ENCODE measurements at places on chromosomes 4 and X.

DNA sequence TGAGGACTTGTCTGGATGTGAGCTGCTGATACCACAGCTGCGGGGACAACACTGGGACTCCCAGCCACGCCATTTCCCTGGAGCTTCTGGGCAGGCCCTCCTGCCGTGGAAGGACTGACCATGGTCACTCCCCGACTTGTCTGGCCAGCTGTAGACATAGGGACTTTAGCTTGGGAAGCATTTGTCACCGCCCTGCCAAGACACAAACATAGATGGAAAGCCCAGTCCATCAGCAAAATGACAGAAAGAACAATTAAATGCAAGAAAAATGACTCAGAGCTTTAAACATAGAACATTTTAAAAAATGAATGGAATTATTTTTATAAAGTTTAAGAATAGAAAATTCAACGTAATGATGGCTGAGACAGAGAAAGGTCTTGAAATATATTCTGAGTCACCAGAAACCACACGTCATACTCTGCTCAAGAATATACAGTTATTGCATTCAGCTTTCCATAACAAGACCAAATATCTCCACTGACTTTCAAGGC is 107.6 kb upstream of the CBR4 start:
- DNase-seq = no peak

DNA sequence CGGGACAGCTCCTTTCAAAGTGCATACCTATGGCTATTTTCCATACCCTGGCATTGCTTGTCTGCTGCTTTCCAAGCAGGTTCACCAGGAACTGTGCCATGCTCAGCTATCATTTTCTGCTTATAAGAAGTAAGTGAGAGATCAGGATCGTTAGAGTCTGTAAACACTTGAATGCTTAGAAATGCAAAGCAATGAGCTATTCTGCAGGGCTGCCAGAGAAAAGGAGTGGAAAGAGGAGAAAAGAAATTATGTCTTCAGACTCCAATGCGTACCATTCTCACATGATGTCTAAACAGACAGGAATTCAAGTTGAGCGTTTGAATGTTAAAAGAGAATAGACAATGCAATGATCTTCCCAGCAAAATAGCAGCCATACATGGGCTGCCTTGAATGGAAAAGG is 245.5 kb upstream of the SLC7A11 start:
- no peak for DNase-seq

DNA sequence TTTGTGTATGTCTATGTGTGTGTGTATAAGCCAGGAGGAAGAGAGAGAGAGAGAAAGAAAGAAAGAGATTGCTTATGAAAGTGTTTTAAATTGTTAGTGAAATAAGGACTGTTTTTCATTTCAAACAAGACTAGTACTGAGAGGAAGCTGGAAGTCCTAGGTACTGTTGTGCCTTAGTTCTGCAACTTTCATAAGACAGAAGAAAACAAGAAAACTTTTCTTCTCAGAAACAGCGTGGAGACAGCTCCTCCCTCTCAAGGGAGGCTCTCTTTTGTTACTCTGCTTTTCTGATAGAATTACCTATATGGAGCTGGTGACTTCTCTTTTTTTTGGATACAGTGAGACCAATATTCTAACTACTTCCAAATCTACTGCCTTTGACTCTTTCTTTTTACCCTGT is 62.5 kb downstream of the BANK1 start:
- no peak for DNase-seq

DNA sequence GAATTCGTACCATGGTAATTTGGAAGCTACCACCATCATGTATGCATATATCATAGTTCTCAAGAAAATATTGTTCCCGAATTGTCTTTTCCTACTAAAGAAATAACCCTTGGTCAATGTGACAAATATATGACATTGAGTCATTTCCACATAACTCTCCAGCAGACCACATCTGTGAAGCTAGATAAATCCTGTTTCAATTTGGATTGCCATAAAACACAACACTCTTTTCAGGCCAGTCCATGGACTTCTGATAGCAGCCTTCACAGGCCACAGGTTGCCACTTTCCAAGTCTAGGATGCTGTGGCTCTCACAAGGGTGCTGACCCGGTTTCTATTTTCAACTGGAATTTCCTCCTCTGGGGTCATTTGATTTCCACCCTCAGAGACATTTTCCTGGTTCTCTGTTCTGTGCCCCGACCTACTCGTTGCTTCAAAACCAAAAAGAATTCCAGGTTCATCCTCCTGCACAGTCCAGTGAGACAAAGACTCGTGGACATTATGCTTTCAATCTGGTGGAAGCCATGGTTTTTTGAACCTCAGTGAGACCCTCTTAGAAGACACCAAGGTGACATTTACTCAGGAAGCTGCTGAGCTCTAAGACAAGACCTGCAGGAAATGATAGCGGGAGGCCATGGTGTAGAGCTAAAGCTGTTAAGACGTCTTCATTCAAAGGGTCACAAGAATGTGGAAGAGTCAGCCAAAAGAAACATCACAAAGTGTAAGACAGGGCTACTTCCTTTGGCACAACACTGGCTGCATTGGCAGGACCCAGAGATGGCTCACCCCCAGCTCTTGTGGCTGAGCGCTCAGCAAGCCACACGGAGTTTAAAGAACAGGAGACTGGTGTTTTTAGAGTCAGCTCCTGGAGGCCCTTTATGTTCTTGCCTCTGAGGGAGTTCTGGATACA is 119.8 kb downstream of the AMELX start:
- no peak for DNase-seq

DNA sequence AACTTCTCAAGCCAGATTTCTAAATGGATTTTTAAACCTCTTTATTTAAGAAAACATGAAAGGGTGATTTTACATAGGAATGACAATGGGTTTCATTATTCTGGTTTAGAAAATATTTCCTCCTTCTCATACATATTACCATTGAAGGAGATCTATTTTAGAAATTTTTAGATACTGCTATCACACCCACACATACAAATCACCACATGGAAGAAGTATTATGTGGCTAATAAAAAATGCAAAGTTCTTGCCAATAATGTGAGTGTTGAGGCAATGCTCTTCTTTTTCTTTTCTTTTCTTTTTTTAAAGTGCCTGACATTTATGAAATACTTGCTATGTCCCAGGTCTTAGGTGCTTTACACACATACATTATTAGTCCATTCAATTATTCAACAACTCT is 6.8 kb downstream of the STAP1 start:
- no peak for DNase-seq

GRCh38 chr4:110631584-110632505 is 9.0 kb upstream of the PITX2 start:
- DNase-seq = peak; percentile 92

DNA sequence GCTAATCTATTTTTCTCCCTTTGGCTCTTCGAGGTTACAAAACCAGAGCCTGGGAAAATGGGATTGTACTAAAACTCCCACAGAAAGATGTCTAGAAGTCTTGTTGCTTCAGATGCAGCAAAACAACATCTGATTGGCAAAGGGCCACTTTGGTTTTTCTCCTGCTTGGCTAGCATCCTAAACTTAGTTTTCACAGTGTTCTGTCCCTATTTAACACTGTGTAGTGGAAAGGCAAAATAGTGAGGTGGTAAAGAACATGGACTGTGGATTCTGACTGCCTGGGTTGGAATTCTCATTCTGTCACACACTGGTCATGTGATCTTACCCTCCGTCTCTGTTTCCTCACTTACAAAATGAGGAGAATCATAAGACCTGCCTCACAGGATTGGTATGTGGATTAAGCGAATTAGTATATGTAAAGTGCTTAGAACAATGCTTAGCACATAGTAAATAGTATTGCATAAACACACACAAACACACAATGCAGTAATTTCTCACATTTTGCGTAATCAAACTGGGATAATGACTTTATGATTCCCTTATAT is 23.5 kb downstream of the TIGD2 start:
- DNase-seq = peak; percentile 5

GRCh38 chrX:85994228-85994627 is 53.1 kb downstream of the CHM start:
- DNase-seq = peak; percentile 45

- no peak for DNase-seq
Measured at GRCh38 chr4:3391422-3391821, 50.3 kb upstream of the HGFAC start.

DNA sequence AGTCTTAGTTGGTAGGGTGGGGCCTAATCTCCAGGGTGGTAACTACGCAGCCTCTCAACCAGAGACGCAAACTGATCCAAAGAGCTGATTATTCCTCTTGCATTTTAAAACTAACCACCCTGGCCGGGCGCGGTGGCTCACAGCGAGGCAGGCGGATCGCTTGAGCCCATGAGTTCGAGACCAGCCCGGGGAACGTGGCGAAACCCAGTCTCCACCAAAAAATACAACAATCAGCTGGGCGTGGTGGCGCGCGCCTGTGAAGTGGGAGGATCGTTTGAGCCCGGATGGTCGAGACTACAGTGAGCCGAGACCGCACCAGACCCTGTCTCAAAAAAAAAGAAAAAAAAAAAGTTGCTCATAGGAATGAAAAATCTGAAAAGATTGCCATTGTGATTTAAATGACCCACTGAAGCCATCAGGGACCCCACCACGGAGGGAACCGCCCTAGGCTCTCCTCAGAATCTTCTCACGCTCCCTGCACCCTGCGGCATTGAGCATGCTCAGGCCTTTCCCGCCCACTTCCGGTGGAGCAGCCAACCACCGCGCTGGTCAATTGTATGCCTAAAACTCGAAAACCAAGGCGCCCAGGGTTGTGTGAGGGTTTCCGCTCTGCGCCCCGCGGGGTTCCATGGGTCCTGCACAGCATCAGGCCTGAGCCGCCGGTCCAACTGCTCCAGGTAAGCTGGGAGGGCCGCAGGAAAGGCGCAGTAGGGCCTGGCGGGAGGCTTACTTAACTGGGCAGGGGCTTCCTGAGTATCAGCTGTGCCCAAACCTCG is at the start of gene TRIM60:
Gene TRIM60, plus strand, starts transcription at position 564 of the 776 bp plus-strand sequence. CDS start 8,074 bp downstream, outside the sequence.
- no peak for DNase-seq

GRCh38 chr4:23874536-23874901 is 15.3 kb downstream of the PPARGC1A start:
- no peak for DNase-seq

- DNase-seq = no peak
Measured at GRCh38 chrX:150602296-150602695, 33.9 kb downstream of the MTM1 start.

GRCh38 chr4:122798101-122798500 is 28.5 kb upstream of the FGF2 start:
- DNase-seq = peak; percentile 92

DNA sequence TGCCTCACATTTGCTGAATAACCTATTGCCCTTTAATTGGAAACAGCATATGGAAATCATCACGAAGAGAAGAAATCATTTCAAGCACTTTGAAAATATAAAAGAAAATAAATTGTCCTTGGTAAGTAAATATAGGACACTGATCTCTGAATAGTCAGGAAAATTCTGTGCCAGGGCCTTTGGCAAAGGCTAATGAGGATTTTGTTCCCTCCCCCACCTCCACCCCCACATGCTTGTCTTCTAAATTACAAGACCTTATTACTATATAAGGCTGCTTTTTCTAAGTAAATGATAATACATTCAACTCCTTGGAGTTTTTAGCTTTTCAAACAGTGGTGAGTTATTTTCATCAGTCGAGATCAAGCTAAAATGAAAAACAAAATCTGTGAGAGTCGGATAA is 15.8 kb downstream of the SYNPO2 start:
- no peak for DNase-seq

DNA sequence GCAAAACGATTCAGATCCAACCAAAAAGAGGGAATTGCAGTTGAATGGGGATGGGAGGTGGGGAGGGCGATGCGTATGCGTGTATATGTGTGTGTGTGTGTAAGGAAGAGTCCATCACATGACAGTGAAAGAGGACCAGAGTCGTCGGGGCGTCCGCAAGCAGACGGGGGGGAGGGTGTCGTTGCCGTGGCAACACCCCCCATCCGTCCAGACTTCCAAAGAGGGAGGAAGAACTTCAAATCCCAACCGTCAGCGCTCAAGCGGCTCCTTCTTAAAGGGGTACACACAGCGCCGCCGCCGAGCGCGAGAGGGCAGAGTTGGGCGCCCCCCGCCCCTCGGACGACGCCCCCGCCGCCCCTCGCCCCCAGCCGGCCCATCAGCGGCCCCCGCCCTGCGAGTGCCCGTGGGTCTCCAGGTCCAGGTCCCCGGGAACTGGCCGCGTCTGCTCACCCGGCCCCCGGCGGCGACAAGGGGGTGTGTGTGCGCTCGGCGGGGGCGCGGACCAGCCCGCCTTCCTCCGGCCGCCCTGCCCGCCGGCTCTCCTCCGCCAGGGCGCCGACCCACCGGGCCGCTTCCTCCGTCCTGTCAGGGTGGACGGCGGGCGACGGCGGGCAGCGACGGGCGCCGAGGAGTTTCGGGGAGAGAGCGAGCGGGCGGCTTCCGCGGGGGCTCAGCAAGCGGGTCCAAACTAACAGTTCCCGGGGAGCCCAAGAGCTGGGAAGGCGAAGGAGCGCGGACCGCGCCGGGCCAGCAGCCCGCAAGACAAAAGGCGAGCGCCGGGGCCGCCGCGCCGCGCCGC is 685 bp downstream of the LCORL start:
- peak; percentile 84 for DNase-seq

GRCh38 chr4:12221031-12221430 is 792.3 kb upstream of the HS3ST1 start:
- DNase-seq = no peak

GRCh38 chr4:188130355-188130754 is 8.9 kb upstream of the TRIML1 start:
- DNase-seq = no peak

DNA sequence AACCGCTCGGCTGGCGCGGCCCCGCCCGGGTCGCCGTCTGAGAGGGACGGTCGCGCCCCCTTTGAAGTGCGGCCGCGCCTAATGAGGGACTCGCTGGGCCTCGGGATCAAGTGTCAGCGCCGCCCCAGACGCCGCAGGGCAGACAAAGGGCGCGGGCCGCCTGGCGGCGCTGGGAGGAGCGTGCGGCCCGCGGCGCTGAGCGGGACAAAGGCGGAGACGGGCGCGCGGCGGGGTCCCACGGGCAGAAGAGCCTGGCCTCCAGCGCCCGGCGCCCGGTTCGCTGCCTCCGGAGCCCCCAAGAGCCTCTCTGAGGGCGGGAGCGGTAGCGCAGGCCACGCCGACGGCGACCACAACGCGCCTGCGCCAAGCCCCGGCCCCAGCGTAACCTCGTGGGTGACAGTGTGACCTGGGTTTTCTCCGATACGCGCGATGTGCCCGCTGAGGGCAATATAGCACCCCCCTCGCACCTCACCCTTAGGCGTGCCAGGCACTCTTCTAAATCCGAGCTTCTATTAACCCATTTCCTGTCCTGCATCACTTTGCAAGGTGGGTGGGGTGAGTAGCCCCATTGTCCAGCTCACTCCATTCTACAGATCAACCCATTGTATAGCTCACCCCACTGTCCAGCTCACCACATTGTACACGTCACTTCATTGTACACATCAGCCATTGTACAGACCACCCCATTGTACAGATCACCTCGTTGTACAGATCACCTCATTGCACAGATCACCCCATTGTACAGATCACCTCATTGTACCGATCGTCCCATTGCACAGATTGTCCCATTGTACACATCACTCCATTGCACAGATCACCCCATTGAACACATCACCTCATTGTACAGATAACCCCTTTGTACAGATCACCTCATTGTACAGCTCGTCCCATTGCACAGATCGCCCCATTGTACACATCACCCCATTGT is 33.7 kb upstream of the STX18 start:
- DNase-seq = peak; percentile 65

- DNase-seq = peak; percentile 31
Measured at GRCh38 chrX:155148724-155149537, 67.3 kb upstream of the VBP1 start.
